EL (cell line): ENCODE measurements at places on chromosomes 1 and 21.

DNA sequence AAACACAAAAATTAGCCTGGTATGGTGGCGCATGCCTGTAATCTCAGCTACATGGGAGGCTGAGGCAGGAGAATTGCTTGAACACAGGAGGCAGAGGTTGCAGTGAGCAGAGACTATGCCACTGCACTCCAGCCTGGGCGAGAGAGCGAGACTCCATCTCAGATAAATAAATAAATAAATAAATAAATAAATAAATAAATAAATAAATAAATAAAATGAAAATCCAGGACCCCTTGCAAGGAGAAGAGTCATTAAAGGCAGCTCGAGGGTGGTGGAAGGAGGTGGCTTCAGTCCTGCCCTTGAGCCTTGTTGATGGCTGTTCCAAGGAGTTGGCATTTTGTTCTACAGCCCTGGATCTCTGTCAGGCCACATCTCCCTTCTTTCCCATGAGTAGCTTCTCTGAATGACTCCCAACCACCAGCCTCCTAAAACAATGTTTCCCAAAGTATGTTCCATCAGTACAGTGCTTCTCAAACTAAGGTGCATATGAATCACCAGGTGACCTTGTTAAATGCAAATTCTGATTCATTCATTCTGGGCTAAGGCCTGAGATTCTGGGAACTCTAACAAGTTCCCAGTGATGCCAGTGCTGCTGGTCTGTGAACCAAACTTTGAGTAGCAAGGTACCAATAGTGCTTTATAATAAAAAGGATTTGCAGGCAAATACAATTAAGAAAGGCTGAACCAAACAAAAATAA lies 99.0 kb downstream of the KCNN3 start:
- no peak for DNase-seq

GRCh38 chr1:206804156-206804737 lies 32.0 kb upstream of the IL10 start:
- DNase-seq = peak; percentile 11

GRCh38 chr21:42975886-42976608 lies 1.7 kb downstream of the PKNOX1 start:
- no peak for DNase-seq

- DNase-seq = peak; percentile 41
Measured at GRCh38 chr1:51946300-51946699, 44.2 kb downstream of the RAB3B start.

DNA sequence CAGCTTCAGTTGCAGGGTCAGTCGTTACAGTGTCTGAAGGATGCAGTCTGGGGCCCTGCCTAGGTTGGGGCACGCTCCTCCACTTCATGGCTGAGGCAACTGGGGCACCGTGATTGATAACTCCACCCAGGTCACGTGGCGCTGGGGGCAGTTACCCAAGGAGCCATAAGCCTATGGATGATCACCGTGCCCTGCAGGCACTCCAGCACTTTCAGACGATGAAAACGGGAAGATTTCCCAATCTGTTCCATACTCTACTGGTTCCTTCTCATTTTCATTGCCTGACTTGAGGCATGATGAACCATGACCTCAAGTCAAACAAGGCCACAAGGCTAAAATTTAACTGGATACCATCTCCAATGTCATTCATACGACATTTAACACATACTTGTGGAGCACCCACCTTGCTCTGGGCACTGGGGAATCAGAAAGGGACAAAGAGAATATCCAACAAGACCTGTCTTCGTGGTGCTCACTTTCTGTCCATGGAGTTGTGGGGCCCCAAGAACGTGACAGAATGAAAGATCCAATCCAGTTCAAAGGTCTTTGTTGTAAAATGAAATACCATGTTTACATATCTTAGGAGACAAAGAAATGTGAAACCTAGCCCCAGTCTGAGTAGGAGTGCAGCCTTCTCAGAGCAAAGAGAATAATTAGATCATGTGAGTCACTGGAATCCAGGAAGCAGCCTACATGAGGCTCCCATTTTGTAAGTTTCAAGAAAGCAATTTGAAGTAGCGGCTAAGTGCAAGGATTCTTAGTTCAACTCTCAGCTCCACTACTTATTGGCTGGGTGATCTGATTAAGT lies 39.4 kb upstream of the SPOCD1 start:
- DNase-seq = peak; percentile 25

GRCh38 chr1:53525595-53525994 lies 66.4 kb downstream of the DMRTB1 start:
- no peak for DNase-seq

GRCh38 chr1:87560137-87560536 lies 231.5 kb downstream of the LMO4 start:
- no peak for DNase-seq

DNA sequence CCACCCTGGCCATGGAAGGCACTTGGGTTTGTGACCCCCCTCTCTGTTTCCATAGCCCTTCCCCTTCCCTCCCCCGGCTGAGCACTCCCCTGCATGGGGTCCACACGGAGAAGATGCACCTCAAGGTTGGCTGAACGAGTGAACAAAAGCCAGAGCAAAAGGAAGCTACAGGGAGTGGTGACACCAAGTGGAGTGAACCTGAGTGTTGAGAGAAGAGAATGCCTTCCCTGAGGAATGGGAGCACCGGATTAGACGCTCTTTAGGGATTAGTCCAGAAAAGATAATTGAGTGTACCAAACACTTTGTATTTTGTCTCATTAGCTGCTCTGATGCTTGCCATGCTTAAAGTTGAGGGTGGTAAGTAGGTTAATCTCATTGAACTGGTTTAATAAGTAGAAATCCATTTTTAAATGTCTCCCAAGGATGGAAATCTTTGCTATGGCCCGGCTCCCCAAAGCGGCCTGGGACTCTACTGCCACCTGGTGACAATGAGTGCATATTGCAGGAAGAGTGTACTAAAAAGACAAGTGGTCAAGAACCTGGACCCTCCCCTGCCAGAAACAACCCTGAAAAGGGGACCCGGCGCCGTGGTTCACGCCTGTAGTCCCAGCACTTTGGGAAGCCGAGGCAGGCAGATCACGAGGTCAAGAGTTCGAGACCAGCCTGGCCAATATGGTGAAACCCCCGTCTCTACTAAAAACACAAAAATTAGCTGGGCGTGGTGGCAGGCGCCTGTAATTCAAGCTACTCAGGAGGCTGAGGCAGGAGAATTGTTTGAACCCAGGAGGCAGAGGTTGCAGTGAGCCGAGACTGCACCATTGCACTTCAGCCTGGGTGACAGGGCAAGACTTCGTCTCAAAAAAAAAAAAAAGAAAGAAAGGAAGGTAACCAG lies 150.6 kb upstream of the ZC3H12A start:
- peak; percentile 25 for DNase-seq

DNA sequence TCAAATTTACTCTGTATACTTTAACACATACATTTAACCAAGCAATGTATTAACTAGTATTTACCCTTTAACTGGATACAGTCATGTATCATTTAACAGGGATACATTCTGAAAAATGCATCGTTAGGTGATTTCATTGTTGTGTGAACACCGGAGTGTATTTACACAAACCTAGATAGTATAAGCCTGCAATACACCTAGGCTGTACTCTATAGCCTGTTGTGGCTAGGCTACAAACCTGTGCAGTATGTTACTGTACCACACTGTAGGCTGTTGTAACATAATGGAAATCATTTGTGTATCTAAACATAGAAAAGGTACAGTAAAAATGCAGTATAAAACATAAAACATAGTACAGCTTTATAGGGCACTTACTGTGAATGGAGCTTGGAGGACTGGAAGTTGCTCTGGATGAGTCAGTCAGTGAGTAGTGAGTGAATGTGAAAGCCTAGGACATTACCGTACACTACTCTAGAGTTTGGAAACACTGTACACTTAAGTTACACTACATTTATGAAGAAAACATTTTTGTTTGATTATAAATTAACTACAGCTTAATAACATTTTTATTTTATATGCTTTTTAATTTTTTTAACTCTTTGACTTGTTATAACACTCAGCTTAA lies 21.3 kb downstream of the RGS4 start:
- peak; percentile 56 for DNase-seq

DNA sequence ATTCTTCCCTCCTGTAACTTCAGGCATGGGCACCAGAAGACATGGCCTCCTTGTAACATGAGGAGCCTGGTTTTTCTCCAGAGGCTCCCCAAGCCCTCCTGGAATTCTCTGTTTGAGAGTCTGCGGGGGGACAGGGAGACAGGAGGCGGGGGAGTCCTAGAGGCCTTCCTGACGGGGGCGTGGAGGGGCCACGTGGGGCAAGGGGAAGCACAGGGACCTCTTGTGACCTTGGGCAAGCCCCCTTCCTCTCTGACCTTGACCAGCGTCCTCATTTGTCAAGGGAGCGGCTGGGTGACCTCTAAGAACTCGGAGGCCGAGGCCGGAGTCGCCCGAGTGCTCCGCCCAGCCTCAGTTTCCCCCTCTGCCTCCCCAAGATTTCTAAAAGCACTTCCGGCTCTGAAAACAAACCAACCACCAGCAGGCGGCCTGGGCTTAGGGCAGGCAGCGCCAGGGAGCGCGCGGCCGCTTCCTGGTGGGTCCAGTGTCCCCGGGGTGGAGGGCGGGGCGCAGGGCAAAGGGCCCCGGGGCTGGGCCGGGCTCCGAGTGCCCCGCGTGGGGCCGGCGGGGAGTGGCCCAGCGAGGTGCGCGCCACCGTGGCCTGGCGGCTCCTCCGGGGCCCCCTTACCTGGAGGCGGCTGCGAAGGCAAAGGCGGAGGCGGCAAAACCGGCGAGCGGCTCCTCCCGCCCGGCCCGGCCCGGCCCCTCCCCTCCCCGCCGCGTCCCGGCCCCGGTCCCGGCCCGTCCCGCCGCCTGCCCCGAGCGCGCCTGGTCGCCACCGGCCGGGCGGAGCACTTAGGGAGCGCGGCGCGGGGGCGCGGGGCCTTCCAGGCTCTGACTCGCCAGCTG lies at the start of gene TMCO4:
TMCO4 (minus strand) TSS at position 687 of the 846 bp plus-strand sequence. CDS start 19,158 bp downstream, outside the sequence.
- DNase-seq = peak; percentile 67

DNA sequence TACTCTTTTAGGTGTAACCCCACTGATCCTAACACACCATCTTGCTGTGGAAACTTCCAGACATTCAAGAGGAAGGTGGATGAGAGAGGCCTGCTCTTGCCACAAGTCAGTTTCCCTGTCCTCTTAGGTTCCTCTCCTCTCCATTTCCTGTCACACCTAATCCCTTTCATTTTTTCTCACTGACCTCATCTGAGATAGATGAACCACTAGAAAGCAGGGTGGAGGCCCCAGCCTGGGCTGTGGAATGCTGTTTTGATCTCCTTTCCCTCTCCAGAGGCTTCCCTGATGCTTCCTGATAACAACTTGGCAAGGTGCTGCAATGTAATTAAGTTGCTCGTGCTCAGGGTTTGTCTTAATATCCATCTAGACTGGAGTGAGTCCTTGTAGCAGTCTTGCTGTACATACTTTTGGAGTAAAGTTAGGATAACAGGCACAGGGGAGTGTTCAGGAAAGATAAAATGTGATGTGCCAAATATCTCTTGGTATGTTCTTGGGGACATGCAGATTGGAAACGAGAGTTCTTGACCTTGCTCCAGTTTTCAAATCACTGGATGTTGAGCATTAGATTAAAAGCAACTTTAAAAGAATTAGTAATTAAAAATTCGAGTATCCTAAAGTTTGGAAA lies 11.2 kb downstream of the LRRC42 start:
- DNase-seq = peak; percentile 85

DNA sequence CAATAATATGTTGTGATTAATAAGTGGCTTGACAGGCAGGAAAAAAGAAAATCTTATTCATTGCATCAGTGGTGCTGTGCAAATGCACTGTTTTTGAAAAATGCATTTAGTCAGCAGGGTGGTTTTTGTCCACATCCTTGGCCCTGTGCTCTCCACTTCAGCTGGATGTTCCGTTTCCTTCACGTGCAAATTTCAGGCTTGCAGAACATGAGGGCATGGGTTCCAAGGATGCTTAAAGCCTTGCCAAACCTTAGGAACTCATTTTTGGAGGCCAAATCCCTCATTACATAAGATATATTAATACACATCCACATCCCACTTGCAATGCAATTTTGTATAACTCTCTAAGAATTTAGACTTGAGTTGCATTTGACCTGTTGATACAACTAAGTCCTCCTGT lies 410.1 kb downstream of the PRDM2 start:
- DNase-seq = no peak

GRCh38 chr1:93471284-93471683 lies 23.4 kb downstream of the FNBP1L start:
- no peak for DNase-seq

GRCh38 chr1:16371725-16372124 lies 4.7 kb downstream of the SZRD1 start:
- DNase-seq = peak; percentile 84

GRCh38 chr21:26977746-26978145 lies 10.9 kb upstream of the ADAMTS5 start:
- DNase-seq = peak; percentile 29

GRCh38 chr21:26124896-26125295 lies 45.7 kb downstream of the APP start:
- DNase-seq = no peak

DNA sequence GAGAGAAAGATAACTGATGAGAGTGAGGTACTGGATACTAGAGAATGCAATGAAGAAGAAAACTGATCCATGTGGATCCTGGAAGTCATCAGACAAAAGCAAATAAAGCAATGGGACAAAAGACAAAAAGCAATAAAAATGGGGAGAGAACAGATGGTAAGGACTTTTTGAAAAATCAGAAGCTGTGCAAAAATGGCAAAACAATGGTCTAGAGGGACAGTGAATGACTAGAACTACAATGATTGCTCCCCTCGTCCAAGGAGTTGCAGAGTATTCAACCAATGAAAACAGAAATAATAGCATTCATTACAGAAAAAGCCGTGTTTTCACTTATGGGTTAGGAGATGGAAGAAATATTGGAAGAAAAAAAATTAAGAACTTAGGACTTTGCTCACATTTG lies 18.5 kb downstream of the LUZP1 start:
- no peak for DNase-seq

GRCh38 chr1:203039609-203040512 lies 13.6 kb downstream of the PPFIA4 start:
- no peak for DNase-seq

DNA sequence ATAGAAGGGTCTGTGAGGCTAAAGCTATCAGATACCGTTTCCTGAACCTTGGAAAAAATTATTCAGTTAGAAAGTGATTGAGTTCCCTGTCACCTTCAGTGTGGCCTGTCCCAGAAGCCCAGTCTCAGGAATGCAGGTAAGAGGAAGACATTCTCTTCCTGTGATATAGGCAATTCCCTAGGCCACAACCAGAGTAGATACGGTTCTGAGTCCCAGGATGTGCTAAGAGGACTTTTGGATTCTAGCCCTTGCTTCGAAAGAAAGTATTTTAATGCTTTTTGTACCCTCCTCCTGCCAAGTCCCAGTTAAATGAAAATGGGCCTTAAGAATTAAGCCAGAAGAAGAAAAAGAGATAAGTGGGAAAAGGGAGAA lies 313.5 kb upstream of the PLXNA2 start:
- DNase-seq = no peak

- peak; percentile 42 for DNase-seq
Measured at GRCh38 chr21:32940079-32941014, 85.4 kb upstream of the OLIG2 start.

- DNase-seq = no peak
Measured at GRCh38 chr1:152519851-152520250, 5.6 kb downstream of the CRCT1 start.

GRCh38 chr1:145871994-145872924 lies 13.4 kb upstream of the PIAS3 start:
- DNase-seq = peak; percentile 63

DNA sequence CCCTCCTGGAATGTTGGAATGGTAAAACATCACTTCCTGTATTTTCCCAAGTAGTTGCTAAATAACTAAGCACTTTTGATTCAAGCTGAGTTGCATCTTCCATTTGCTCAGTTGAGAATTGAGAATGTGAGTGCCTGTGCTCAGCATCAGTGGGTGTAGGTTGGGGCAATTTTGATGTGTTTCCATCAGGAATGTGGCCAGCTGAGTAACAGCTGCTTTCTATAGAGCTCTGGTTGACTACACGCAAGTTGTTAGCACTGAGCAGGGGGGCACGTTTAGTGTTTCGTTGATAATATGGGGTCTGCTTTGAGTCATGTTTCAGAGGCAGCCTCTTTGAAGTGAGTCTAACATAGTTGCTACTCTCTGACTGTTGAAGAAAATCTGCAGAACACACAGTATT lies 41.5 kb downstream of the LRRC53 start:
- no peak for DNase-seq
